Right ventricle myocardium inferior (tissue), 1 donor: ENCODE measurements at places on chromosomes 5 and 9. TPM values are rescaled to one million over a fixed set of nuclear protein-coding genes. Genes with fewer than 3 reads are reported as not detected.

- DNase-seq: no peak
These were observed 9.5 kb upstream of the GLDC start for GRCh38 chr9:6655036-6655435.

DAB2IP gene
- 53.0 TPM for total RNA-seq

DNA sequence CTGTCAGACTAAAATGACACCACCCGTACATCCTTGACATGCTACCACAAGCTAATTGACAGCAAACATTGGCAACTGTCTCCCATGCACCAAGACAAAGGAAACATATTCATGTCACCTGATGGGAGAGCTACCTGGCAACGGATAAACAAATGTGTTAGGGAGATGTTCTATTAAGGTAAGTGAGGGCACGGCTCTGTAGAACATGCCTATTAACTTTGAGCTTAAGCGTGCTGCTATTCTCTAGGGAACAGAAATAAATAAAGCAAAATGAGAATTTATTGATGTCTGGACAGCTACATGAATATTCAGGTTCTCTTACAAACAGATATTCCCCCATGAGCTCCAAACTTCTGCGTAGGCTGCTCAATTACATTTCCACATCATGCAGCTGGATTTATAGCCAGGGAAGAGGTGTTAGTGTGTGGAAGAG is 361.4 kb upstream of the RFX3 start:
- no peak for DNase-seq

GRM6 gene
- total RNA-seq: not detected

OR2V1 gene
- not detected for total RNA-seq

DNA sequence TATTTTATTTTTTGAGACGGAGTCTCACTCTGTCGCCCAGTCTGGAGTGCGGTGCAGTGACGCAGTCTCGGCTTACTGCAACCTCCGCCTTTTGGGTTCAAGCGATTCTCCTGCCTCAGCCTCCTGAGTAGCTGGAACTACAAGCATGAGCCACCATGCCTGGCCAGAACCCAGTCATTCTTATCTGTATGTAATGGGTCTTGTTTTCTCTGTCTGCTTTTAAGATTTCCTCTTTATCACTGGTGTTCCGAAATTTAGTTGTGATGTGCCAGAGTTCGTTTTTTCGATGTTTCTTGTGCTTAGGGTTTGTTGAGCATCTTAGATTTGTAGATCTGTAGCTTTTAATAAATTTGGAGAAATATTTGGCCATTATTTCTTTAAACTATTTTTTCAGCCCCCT is 19.2 kb downstream of the SLC25A25 start:
- DNase-seq: peak; percentile 28

- DNase-seq: no peak
These were observed 18.6 kb upstream of the TARS1 start for GRCh38 chr5:33422191-33422590.

- DNase-seq: no peak
These were observed 27.3 kb downstream of the LHFPL2 start for GRCh38 chr5:78621291-78621738.

GRCh38 chr5:77987988-77988387 is 211.8 kb upstream of the TBCA start:
- DNase-seq: no peak

DNA sequence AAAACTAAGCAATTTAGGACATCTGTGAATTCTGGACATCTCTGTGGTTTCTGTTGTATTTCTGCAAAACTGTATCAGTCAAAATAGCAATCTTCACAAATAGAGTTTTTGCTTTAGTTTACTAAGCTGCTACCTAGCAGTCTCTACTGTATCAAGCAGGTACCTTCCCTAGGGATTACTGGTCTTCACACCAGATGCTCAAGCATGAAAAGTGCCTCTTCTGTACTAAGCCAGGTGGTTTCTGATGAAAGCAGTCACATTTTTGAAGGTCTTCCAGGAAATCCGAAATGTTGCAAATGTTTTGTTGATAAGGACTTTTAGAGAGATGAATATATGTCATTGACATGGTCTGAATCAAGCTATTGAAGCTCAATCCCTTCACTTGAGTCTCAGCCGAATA is 540.0 kb downstream of the KCTD16 start:
- no peak for DNase-seq

DNA sequence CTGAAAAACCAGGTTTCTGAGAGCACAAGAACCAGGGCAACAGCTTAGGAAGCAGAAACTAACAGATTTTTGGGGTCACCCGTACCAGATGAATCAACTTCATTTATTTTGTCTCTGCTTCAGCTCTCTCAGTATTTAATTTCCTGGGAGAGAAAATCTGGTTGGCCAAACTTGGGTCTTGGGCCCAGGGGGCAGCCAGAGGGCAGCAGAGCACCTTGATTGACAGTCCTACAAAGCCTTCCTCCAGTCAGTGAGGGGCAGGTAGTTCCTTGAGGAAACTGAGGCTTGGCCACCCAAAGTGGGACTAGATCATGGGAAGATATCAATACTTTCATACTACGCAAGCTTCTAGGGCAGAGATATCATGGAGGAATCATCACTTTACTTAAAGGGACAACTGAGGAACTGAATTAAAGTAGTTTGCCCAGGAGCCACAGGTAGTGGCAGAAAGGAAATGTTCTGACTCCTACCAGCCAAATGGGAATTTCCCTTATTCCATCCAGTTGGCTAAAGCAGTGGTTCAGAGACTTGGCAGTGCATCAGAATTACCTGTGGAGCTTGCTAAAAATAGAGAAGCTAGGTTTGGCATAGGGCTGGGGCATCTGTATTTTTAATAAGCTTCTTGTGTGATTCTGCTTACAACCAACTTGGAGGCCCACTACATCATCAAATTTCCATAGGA is 21.5 kb upstream of the ARHGAP26 start:
- DNase-seq: peak; percentile 68

GRCh38 chr5:1973391-1974013 is 90.8 kb upstream of the IRX4 start:
- no peak for DNase-seq

DNA sequence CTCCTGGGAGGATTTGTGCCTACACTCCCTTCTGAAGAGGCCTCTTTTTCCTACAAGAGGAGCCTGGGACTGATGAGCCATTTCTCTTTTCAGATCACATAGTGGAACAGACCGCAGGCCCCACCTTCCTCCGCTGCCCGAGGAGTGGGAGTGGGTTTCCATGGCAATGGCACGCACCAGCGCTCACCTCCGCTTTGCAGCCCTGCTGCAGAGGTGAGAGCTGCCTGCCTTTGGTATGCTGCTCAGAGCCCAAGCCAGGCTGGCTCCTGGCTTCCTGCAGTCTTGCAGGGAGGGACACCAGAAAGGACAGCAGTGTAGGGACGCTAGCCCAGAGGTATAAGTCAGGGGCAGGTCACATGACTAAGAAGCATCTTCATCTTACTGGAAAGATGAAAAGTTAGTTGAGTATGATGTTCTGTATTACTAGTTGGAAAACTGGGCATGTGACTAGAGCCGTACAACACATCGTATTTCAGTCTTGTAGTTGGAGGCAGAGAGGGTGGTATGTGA is 12.4 kb downstream of the PTTG1 start:
- no peak for DNase-seq

HAPLN1 gene
- 0.19 TPM for total RNA-seq
